Stimulated activated CD8-positive, alpha-beta memory T cell treated with anti-CD3 and anti-CD28 coated beads, Interleukin-7, amount 100 ng/mL, for 48 hours (primary cell): ENCODE measurements at places on chromosomes 3 and 15.

GRCh38 chr3:29582273-29582672, 301.4 kb downstream of the RBMS3 start:
- no peak for DNase-seq

DNA sequence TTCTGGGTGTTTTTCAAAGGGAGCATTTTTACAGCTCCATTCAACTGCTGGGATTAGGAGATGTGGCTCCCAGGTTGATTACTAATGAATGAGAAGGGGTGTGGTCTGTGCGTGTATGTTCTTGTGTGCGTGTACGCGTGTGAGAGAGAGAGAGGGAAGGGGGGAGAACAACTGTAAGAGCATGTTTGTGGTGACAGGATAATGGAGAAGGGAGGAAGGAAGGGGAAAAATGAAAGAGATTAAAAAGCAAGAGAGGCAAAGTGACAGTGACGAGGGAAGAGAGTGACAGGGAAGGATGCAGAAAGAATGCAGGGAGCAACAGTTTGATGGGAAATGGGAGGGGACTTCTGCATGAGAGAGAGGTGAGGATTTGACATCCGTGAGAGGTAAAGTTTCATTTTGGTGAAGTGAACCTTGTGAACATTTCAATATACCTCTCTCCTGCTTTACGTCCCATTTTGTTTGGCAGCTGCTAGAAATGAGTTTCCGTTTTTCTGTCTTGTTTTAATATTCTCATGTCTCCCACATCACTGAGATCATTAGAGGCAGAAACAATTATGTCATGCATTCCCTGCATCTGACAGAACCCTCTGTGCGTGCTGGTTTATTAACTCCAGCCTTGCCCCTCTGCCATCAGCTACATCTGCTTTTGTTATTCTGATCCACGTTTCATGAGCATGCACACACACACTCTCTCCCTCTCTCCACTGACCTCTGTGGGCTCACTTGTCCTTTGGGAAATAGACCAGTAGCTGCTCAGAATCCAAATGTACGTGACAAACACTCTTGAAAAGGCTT, 161.6 kb downstream of the GAP43 start:
- no peak for DNase-seq

DNA sequence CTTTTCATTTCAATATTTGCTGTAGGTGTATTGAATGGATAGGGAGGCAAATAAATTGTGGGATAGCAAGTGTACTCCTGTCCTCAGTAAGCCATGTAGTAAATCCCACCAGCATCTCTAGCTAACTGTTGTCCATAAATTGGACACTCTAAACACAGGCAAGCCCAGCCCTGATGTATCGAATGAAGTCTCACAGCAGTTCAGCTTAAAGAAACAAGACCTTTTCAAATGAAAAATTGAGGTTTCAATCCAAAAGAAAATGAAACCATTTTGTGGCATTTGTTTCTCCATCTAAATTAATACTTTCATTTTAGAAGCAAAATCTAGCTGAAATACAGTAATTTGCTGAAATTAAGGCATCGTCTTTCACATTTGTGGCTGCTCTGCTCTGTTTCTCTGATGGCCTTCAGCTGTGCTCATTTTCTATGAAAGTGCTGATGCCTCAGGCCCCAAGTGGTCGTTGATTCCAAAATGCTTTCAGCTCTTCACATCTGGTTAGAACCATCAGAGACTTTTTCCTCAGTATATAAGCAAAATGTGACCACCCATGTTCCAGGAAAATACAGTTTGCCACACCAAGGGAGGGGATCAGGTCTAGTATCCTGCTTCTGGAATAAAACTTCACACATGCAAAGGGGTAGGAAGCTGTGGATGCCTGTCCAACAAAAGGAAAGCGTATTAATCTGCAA, 245.0 kb downstream of the ZMAT3 start:
- no peak for DNase-seq

- no peak for DNase-seq
These were observed 660.9 kb upstream of the CBLB start for GRCh38 chr3:106529738-106530137.

GRCh38 chr3:39260957-39261356, 18.9 kb downstream of the CX3CR1 start:
- no peak for DNase-seq

GRCh38 chr3:195075199-195075940, 195.6 kb downstream of the XXYLT1 start:
- DNase-seq: no peak

- no peak for DNase-seq
These were observed 23.7 kb upstream of the FAM98B start for GRCh38 chr15:38430106-38430760.

DNA sequence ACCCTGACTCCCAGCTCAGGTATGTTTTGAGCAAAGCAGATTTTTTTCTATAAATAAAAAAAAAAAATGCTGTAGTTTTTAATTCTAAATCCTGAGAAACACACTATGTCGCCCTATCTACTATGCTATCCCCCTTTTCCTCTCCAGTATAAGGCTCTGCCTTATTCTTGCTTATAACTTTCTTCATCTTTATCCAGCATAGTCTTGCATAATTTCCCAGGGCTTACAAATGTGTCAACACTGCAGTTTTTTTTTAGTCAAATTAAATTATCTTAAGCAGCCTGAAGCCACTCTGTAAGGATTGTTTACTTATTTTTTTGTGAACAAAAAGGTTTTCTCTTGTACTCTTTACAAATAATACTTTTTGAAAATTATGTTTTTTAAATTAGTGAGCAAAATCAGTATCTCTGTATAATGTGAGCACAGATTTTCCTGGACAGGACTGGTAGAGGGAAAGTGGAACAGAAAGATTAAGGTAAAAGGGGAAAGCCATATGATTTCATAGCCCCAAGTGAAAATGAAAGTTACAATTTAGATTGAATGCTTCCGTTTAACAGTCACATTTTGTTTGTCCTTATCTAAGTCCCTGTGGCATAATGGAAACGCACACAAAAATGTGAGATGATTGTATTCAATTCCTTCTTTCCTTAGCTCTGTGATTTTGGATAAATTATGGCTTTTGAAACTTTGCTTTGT, 5.6 kb upstream of the PYDC2 start:
- DNase-seq: no peak

DNA sequence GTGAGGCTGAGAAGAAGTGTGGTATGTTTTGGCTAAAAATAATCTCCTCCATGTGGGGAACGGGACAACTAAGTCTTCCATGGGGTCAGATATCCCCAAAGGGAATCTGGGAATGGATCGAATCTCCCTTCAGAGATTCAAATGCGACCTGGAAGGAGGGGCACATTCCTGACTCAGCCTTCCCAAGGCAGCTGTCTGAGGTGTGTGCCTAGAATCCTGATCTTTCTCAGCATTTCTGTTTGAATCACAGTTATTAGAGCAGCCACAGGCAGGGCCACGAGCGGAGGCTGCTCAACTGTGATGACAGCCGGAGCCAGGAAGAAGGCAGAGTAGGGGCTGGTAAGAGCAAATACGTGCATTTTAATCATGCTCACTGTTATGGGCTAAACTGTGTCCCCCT, 135.1 kb downstream of the ADAMTS17 start:
- DNase-seq: no peak

GRCh38 chr3:1971780-1972179, 126.9 kb upstream of the CNTN4 start:
- DNase-seq: no peak

DNA sequence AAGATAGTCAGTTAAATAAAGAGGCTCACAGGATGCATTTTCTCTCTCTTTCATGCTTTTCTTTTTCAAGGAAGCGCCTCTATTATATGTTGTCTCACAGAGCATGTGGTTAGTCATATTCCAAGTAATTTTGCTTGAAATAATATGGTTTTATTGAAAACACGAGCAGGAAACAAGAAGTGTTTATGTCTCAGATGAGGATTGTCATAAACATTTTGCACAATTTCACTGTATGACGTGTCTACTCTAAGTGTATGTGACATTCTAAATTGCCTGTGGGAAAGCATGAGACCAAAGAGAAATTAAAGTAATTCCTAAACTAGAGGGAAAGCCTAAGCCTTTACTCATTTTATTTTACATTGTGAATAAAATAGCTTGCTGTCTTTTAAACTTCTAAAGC, 818.6 kb downstream of the EPHA3 start:
- no peak for DNase-seq

- no peak for DNase-seq
These were observed 75.6 kb downstream of the AQP9 start for GRCh38 chr15:58213587-58214338.

- DNase-seq: no peak
These were observed 26.8 kb downstream of the TIMMDC1 start for GRCh38 chr3:119524931-119525662.

DNA sequence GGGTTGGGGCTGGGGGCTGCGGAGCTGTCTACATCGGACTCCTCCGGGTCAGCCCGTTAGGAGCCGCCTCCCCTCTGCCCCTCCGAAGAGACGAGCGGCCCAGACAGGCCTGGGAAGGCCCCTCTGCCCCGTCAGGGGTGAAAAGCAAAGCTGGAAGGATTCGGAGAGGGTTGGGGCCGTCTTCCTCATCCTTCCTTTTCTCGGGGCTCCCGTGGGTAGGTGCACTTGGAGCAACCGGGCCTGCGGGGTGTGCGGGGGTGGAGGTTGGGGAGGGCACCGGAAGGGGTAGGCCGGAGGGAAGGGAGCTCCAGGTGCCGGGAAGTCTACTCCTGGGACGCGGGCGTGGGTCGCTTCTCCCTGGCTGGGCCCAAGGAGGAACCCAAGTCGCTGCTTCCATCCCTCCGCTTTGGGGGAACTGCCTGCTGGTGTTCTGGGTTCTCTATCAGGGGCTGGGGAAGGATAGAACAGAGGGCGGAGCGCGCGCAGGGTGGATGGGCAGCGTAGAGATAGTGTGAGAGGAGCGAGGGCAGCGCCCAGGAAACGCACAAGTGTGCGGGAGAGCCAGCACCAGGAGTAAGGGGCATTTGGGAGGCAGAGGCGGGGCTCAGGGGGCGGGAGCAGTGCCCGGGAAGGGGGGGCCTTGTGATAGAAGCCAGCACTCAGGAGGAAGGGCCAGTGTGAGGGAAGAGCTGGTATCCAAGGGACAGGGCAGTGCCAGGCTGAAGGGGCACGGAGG, 590 bp downstream of the POLR2H start:
- DNase-seq: no peak

DNA sequence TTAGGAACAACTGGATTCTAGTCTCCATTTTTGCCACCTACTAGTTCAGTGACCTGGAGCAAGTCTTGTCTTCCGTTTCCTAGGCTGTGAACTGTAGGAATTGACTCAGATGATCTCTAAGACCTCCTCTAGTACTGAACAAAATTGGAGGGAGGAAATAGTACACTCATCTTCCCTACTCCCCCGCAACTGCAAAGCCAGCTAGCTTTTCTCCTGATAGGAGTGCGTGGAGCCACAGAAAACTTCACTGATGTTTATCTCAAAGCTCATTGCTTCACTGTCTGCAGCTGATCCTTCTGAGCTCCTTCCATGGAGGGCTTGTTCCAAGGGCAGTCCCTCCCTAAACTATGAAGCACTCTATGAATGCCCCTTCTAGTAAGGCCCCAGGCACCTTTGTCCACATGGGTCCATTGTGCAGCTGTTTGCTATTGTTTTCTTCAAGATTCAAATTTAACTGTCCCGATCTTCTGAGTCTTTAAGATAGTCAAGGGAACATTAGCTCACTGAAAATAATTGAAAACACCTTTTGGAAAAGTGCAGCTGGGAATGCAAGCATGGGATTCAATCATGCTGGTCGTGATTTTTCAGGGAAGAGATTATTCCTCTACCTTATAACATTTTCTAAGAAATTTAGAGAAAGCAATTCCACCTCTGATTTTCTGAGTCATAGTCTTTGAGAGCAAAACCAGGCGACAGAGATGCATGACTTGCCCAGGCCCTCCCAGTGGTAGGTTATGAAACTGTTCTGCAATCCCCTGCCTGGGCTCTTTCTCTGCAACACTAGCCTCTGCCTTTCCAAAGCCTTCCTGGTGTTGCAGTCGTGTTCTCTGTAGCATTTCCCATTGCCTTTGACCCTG, 24.3 kb downstream of the FILIP1L start:
- DNase-seq: no peak

GRCh38 chr15:95975212-95975611, 355.3 kb upstream of the NR2F2 start:
- no peak for DNase-seq

DNA sequence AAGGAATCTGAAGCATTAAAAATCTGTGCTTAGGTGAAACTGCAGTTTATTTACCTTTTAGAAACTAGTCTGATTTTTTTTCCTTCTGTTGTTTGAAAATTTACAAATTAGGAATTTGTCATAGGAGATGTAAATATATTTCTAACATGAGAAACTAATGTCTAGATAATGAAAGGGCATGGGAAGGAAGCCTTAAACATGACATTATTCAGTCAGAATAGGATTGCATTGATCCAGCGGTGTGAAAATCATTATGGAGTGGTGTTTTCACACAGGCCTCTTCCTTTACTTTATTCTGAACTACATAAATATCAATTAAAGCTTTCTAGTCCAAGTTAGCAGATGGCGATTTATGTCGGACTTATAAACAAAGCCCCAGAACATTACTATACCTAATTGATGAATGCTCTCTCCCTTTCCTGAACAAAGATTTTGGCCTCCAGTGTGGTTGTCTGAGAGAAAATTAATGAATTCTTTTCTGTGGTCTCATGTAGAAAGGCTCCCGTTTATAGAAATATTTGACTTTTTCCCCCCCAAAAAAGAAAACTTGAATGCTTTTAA, 37.9 kb downstream of the FNDC3B start:
- no peak for DNase-seq

GRCh38 chr3:149777414-149778214, 14.7 kb downstream of the ANKUB1 start:
- no peak for DNase-seq

DNA sequence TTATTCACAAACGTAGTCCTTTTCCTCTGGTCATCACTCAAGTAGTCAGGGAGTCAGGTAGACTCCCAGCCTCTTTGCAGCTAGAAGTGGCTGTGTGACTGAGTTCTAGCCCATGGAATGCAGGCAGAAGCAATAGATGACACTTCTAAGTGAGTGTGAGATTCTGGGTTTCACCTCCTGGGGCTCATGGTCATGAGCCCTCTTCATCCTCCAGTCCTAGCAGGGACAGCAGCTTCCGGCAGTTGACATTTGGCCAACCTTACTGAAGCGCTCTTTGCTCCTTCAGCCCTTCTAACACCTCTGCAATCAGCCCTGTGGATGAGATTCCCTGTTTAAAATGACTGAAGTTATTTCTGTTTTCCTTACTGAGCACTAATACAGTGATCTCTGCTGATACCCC, 21.8 kb downstream of the SLC12A8 start:
- no peak for DNase-seq

- no peak for DNase-seq
These were observed 11.8 kb downstream of the NCEH1 start for GRCh38 chr3:172699031-172699430.

DNA sequence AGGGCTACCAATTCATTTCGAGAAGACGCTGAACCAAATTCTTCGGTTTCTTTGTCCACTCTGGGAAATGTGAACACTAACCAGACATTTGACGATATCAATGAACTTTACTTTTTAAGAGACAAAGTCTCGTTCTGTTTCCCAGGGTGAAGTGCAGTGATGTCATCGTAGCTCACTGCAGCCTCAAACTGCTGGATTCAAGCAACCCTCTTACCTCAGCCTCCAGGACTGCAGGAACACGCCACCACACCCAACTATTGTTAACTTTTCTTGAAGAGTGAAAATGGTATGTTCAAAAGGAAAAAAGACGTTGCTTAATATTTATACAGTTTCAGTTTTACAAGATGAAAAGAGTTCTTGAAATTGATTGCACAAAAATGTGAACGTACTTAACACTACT, 30.6 kb downstream of the MB21D2 start:
- DNase-seq: no peak
